Fibroblast of skin of right quadriceps (primary cell): ENCODE measurements at places on chromosomes 3 and 15.

DNA sequence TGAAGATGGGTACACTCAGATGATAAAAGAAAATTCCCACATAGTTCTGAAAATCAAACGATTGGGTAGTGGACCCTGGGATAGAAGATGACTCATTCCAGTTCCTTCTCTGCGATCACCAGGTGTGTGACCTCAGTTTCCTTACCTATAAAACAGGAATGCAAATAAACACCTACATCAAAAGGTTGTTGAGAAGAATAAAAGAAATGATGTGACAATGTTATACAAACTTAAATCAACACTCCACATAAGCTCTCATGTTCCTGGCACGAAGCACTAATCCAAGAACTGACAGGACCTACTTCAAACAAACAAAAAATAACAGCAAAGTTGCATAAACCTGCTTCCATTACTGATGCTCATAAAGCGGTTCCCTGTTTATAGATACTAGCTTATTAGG, 69.2 kb downstream of the RORA start:
- DNase-seq, result no peak

DNA sequence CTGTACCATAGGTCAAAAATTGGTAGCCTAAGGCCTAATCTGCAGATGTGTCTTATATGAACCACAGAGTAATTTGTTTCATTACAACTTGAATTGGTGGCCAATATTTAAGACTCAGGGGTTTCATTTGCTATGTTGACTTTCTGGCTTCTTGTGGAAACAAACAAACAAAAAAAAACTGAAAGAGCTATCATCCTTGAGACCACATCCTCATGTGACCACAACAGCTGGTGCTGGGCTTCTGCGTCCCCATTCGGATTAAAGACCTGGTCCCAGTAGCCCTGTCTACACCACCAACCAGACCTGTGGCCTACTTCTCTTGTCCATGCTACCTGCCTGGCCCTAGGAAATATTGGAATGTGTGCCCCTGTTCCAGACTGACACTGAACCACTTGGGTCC, 61.7 kb downstream of the STRIT1 start:
- no peak for DNase-seq

- no peak for DNase-seq
Measured at GRCh38 chr3:195999896-196000295, 82.0 kb downstream of the TFRC start.

DNA sequence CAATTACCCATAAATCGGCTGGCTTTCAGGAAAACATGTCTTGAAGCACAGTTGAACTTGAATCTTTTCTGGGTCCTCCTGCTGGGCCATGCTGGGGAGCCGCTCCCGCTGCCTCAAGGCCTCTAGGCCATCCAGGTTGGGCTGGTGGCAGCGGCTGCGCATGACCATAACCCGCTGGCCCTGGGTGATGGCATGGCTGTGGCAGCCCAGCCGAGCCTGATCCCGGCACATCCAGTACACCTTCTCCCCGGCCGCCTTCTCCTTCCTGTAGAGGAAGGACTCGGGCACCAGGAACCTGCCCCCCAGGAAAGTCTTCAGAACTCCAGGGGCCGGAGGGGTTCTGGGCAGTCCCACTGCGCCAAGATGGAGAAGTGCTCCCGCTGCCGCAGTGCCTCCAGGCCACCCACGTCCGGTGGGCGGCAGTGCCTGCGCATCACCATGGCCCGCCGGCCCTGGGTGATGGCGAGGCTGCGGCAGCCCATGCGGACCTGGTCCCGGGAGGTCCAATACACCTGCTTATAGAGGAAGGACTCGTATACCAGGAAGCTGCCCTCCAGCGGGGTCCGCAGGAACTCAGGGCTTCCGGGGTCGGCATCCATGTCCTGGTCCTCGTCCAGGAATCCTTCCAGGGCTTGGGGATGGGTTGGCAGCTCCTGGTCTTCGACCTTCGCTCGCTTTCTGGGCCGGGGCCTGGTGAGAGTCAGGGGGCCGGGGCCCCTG, 84.3 kb upstream of the FXR1 start:
- no peak for DNase-seq

- DNase-seq, result no peak
Measured at GRCh38 chr3:190595179-190595795, 81.4 kb downstream of the IL1RAP start.
